Endothelial cell of umbilical vein (primary cell): ENCODE measurements at places on chromosomes 7 and 10.

DNA sequence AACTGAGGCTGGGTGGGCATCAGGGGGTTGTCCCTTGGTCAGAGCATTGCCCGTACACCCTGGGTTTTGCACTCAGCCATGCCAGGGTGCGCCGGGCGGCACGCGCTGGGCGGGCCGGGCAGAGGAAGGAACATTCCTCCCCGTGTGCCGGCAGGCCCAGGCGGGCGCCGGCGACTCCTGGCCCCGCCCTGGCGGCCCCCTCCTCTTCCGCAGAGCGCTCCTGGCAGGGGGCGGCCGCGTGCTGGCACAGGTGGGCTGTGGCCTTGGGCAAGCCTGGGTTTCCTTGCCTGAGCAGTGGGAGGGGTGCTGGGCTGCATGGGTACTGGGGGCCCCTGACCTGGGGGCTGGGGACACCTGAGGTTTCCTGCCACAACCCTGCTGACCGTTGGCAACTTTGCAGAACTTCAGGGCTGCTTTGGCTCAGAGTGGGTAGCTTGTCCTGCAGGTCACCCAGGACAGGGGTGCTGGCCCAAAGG lies 3.9 kb downstream of the LFNG start:
- no peak for DNase-seq

DNA sequence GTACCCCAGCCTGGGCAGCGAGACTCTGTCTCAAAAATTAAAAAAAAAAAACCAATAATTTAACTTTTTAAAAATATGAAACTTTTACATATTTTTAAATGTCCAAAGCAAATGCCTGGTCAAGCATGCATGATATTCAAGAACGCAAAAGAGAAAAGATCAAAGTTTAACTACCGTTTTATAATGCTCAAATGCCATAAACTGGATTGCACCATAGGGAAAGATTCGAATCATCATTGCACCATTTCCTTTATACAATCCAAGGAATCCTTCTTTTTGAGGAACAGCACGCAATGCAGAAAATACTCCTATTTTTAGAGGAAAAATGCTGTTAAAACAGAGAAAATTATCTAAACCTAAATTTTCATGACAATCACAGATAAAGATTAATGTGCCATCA lies 20.9 kb downstream of the SLC25A16 start:
- DNase-seq, result no peak

- DNase-seq, result peak; percentile 71
These were observed 9.3 kb upstream of the FAM180A start for GRCh38 chr7:135757719-135758411.

DNA sequence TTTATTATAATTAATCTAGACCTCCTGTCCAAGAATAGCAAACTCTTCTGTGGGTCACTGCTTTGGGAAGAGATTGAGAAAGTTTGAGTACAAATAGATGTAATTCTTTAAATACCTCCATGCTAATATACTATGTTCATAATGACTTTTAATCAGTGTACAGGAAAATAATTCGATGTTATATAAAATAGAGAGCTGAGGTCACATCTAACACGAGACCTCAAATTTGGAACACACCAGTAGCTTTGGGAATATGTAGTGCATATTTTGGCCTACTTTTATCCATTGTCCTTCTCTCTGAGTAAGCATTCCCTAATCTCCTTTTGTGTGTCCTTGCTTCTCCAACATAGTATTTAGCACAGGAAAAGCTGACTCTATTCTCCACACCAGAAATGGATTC lies 27.3 kb upstream of the CABCOCO1 start:
- DNase-seq, result peak; percentile 49

DNA sequence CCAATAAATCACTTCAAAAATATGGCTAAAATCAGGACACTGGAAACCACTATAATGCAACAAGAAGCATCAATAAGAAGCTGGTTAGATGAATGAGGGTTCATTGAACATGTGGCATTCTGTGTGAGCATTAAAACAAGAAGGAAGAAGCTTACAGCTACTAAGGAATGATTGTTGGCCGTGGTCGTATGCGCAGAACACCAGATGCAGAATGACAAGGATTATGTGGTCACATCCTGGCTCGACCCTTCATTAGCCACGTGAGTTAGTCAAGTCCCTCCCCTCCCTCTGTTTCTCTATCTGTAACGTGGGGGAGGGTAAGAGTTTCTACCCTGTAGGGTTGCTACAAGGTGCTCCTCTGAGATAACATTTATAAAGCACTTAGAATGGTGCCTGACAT lies 174.3 kb downstream of the ADAM12 start:
- DNase-seq, result no peak

DNA sequence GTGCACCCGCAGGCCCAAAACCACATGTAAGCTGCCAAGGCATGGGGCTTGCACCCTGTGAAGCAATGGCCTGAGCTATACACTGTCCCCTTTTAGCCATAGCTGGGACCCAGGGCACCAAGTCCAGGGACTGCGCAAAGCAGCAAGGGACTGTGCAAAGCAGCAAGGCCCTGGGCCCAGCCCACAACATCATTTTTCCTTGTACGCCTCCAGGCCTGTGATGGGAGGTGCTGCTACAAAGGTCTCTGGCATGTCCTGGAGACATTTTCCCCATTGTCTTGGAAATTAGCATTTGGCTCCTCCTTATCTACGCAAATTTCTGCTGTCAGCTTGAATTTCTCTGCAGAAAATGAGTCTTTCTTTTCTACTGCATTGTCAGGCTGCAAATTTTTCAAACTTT lies 24.8 kb downstream of the ARHGAP19 start:
- no peak for DNase-seq

DNA sequence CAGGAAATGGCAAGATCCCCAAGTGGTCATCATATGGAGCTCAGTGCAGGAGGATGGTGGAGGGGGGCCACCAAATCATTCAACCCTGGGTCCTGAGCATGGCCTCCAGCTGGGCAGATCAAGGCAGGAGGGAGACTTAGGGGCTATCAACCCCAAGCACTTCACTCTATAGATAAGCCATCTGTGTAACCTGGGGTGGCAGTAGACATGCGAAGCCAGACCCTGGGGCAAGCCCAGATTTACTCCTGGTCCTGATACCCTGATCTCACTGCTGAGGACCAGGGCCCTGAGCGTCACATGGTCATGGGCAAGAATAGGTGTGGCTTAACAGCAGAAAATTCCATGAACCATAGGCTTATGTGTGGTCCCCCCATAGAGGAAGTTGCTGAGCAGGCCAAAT lies 173.0 kb upstream of the ADCY1 start:
- no peak for DNase-seq

DNA sequence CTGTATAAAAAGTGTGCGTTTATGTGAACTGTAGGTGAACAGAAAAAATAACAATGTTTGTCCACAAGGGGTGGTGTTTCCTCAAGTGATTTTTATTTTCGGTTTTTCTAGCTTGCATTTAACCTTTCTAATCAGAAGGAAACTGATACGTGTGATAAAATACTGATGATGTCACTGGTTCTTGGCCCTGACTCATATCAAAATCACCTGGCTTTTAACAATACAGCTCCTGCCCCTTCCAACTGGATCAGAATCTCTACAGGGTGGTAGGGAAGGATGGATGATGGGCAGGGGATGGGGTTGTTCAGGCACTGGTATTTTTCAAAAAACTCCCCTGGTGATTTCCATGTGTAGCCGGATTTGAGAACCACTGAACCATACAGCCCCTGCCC lies 10.9 kb downstream of the NPFFR1 start:
- DNase-seq, result peak; percentile 21
